ENCODE measurements at places on chromosomes 4 and X.

DNA sequence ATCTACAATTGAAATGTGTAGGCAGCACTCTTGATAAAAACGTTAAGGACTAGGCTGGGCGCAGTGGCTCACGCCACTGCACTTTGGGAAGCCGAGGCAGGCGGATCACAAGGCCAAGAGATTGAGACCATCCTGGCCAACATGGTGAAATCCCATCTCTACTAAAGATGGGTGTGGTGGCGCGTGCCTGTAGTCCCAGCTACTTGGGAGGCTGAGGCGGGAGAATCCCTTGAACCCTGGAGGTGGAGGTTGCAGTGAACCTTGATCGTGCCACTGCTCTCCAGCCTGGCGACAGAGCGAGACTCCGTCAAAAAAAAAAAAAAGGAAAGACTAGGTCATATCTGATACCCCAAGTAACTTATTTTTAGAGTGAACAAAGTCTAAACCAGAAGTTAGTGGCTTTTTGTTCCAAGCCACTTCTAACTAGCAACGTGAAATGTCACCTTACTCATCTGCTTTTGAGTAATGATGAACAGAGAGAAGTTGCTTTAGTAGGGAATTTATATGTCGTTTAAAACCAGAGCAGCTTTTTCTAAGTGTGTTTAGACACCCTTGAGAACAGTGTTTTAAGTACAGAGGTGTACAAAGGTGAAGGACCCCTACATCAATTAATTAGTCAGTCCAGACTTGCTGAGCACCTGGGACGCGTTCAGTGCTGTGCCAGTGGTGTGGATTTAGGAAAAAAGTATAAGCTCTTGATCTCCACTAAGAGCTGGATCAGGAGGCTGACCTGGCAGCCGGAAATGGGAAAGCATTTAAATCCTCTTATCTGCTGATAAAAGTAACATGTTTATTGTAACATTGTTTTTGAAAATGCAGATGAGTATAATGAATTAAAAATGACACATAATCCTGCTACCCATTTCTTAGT lies 23.5 kb downstream of the SPRY1 start:
- DNase-seq, result no peak
- H3K27me3 ChIP-seq, result no peaks in the 10 kb centered on the region
- peaks cover 48% of the 10 kb centered on the region for H3K4me1 ChIP-seq
- H3K4me3 ChIP-seq, result no peak overlapping the region

GRCh38 chrX:74465424-74465823 lies 44.1 kb downstream of the SLC16A2 start:
- no peaks in the 10 kb centered on the region for H3K4me1 ChIP-seq
- no peak overlapping the region for H3K27ac ChIP-seq
- no peak for DNase-seq
- no peaks in the 10 kb centered on the region for H3K27me3 ChIP-seq

DNA sequence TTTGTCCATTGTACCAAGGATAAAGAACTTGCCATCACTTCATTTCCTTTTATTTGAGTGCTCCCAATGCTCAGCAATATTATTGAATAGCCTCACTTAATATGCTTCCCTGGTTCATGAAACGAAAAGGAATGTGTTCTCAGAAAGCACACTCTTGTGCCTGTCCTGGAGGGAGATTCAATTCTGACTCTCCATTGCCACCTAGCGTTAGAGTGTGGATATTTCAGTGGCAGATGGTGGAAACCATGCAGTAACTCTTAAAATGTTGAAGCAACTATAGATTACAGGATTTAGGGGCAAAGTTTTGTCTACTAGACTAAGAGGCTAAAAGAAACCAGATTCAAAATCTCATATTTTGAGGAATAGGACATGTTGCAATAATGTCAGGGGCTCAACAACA lies 36.0 kb downstream of the GAB3 start:
- H3K36me3 ChIP-seq, result peaks cover 52% of the 10 kb centered on the region
- H3K4me3 ChIP-seq, result no peak overlapping the region
- no peaks in the 10 kb centered on the region for H3K27me3 ChIP-seq
- peaks cover 65% of the 10 kb centered on the region for H3K4me1 ChIP-seq
- peak; percentile 43 for DNase-seq

- H3K4me1 ChIP-seq, result peaks cover 4% of the 10 kb centered on the region
- H3K36me3 ChIP-seq, result no peaks in the 10 kb centered on the region
These were observed 652.1 kb downstream of the ANKRD50 start for GRCh38 chr4:124060261-124060918.

DNA sequence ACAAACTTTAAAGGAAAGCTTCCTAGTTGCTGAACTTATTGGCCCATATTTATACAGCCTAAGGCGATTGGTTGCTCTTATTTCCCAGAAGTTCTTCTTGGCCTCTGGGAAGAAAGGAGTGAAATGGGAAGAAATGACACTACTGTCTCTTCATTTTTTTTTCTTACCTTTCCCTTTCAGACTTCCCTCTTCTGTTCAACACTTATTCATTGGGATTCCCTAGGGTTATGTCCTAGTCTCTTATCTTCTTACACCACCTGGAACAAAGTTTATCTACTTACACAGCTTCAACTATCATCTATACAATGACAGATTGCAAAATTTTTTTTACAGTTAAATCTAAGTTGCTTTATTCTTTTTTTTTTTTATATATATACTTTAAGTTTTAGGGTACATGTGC lies 68.0 kb downstream of the SNX12 start:
- no peaks in the 10 kb centered on the region for H3K27me3 ChIP-seq
- H3K27ac ChIP-seq, result no peak overlapping the region
- no peak for DNase-seq
- no peaks in the 10 kb centered on the region for H3K36me3 ChIP-seq
- no peak overlapping the region for H3K4me3 ChIP-seq

GRCh38 chr4:42702895-42703294 lies 46.0 kb upstream of the ATP8A1 start:
- H3K27me3 ChIP-seq, result no peaks in the 10 kb centered on the region
- no peak overlapping the region for H3K4me3 ChIP-seq
- H3K4me1 ChIP-seq, result no peaks in the 10 kb centered on the region
- no peak overlapping the region for H3K27ac ChIP-seq
- H3K36me3 ChIP-seq, result no peaks in the 10 kb centered on the region

DNA sequence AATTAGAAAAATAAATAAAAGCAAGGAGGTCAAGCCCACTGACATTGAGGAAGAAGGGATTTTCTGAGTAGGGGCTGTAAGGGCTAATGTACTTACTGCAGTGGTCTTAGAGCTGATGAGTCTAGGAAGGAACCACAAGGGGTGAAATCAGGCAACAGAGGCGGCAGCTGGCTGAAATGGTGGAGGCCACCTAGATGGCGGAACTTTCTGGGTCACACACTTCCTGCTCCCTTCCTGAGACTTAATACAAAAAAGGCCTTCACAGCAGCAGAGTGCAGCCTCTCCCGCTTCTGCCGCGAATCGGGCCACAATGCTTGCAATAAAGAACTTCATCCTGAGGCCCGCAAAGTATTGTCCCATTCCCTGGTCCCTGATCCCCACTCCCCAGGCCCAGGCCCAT lies 15.4 kb downstream of the SNX12 start:
- DNase-seq, result peak; percentile 2
- peak overlapping the region; percentile 68 for H3K27ac ChIP-seq
- H3K4me1 ChIP-seq, result peaks cover 42% of the 10 kb centered on the region
- no peaks in the 10 kb centered on the region for H3K36me3 ChIP-seq
- peak overlapping the region; percentile 75 for H3K4me3 ChIP-seq

DNA sequence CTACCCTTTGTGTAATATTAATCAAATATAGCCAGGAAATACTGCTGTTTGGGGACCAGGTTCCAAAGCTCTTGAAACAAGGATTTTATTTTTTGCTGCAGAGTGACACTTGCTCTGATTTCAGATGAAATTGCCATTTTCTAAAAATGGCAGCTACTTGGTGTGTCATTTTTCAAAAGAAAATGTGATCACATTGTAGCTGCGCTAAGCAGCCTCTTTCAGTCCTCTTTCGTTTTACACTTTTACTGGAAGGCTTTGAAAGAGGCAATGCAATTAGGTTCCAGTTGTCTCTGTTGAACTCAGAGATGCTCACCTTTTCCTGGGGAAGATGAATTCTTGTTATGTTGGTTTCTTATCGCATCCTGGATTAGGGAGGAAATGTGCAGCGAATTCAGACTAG lies 85.1 kb downstream of the CT47B1 start:
- no peaks in the 10 kb centered on the region for H3K36me3 ChIP-seq
- H3K27me3 ChIP-seq, result no peaks in the 10 kb centered on the region
- H3K4me3 ChIP-seq, result no peak overlapping the region
- peaks cover 14% of the 10 kb centered on the region for H3K4me1 ChIP-seq

- no peaks in the 10 kb centered on the region for H3K27me3 ChIP-seq
- peaks cover 34% of the 10 kb centered on the region for H3K4me1 ChIP-seq
- H3K27ac ChIP-seq, result no peak overlapping the region
- peak; percentile 65 for DNase-seq
These were observed 164.7 kb upstream of the SLC7A11 start for GRCh38 chr4:138406876-138407275.

GRCh38 chr4:5615496-5616075 lies 92.8 kb downstream of the EVC2 start:
- H3K36me3 ChIP-seq, result no peaks in the 10 kb centered on the region
- H3K4me1 ChIP-seq, result no peaks in the 10 kb centered on the region
- no peaks in the 10 kb centered on the region for H3K27me3 ChIP-seq
- H3K27ac ChIP-seq, result no peak overlapping the region

- no peaks in the 10 kb centered on the region for H3K36me3 ChIP-seq
- H3K4me1 ChIP-seq, result peaks cover 32% of the 10 kb centered on the region
- no peak overlapping the region for H3K4me3 ChIP-seq
- DNase-seq, result peak; percentile 80
- H3K27me3 ChIP-seq, result no peaks in the 10 kb centered on the region
These were observed 8.1 kb upstream of the SMS start for GRCh38 chrX:21932292-21933002.

DNA sequence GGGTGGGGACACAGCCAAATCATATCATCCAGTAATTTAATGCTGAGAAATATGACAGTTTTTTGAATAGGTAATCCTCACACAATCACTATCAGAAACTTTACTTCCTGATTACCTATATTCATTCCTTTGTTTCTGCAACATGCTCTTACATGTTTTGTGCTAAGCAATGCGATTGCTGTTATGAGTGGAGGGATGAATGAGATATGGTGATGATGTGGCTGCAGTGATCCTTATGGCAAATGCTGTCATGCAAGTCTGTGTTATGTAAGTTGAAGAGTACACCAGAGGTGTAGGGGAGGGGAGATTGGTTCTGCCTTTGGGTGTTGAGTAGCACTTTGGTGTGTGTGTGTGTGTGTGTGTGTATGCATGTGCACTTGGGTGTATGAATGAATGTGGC lies 14.6 kb downstream of the HERC3 start:
- H3K36me3 ChIP-seq, result peaks cover 36% of the 10 kb centered on the region
- DNase-seq, result no peak
- no peak overlapping the region for H3K27ac ChIP-seq
- no peak overlapping the region for H3K4me3 ChIP-seq
- no peaks in the 10 kb centered on the region for H3K27me3 ChIP-seq

GRCh38 chr4:187227907-187228704 lies 504.4 kb upstream of the FAT1 start:
- no peak overlapping the region for H3K4me3 ChIP-seq
- no peaks in the 10 kb centered on the region for H3K27me3 ChIP-seq
- H3K4me1 ChIP-seq, result no peaks in the 10 kb centered on the region
- DNase-seq, result no peak
- no peaks in the 10 kb centered on the region for H3K36me3 ChIP-seq

DNA sequence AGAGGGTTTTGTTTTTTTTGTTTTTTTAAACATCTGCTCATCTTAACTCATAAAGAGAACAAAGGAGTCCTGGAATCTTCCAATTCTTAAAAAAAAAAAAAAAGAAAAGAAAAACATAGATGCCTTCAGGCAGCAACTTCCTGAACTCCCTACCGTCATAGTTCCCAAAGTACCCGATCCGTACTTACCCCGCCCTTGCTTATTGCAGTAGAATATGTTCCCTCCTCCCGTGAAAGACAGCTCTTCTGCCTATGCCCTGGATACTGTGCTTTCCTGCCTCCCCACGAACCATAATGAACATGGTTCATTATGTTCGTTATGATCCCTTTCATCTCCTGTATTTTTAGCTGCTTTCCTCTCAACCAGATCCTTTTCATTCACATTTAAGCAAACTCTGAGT lies 40.3 kb downstream of the KLHL5 start:
- peaks cover 54% of the 10 kb centered on the region for H3K36me3 ChIP-seq
- H3K4me3 ChIP-seq, result no peak overlapping the region
- no peaks in the 10 kb centered on the region for H3K27me3 ChIP-seq
- no peak overlapping the region for H3K27ac ChIP-seq
- H3K4me1 ChIP-seq, result no peaks in the 10 kb centered on the region

DNA sequence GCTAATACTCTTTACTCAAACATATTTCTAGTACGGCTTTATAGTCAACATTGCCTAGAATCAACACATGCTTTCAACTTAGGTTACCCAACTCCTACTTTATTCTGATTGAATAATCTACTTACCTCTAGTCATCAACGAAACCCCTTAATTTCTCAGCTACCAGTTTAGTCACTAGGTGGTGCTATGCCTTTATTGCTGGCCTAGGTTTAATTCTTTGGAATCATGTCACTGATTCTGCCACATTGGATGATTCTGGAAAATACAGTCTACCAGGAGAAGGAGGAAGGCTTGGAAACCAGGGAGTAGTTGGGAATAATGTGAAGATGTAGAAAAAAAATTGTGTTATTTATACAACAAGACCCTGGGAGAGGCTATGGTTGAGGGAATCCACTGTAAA lies 167.7 kb downstream of the DCAF12L2 start:
- DNase-seq, result no peak

DNA sequence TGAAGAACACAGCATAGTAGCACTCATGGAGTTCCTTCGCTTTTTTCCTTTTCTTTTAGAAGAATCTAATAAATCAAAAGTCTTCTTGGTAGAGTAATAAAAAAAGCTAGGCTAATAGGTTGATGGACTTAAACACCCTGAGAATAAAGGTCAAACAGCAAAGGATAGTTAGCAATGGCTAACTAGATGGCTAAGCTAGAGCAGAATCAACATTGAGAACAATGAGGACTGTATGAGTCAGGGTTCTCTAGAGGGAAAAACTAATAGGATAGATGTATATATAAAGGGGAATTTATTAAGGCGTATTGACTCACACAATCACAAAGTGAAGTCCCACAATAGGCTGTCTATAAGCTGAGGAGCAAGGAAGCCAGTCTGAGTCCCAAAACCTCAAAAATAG lies 550.9 kb downstream of the GLUD2 start:
- no peak overlapping the region for H3K4me3 ChIP-seq
- DNase-seq, result no peak
- no peaks in the 10 kb centered on the region for H3K4me1 ChIP-seq
- no peaks in the 10 kb centered on the region for H3K27me3 ChIP-seq

DNA sequence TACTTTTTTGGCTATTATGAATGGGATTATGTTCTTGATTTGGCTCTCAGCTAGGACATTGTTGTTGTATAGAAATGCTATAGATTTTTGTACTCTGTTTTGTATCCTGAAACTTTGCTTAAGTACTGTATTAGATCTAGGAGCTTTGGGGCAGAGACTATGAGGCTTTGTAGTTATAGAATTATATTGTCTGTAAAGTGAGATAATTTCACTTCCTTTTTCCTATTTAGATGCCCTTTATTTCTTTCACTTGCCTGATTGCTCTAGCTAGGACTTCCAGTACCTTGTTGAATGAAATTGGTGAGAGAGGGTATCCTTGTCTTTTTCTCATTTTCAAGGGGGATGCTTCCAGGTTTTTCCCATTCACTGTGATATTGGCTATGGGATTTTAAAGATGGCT lies 28.1 kb downstream of the ADAM29 start:
- no peak overlapping the region for H3K4me3 ChIP-seq
- DNase-seq, result no peak
- H3K27me3 ChIP-seq, result no peaks in the 10 kb centered on the region
- no peaks in the 10 kb centered on the region for H3K4me1 ChIP-seq

Data from CD14-positive monocyte (primary cell).